ENCODE measurements at places on chromosomes 1 and 21. TPM values are rescaled to one million over a fixed set of nuclear protein-coding genes. Genes with fewer than 3 reads are reported as not detected.

DNA sequence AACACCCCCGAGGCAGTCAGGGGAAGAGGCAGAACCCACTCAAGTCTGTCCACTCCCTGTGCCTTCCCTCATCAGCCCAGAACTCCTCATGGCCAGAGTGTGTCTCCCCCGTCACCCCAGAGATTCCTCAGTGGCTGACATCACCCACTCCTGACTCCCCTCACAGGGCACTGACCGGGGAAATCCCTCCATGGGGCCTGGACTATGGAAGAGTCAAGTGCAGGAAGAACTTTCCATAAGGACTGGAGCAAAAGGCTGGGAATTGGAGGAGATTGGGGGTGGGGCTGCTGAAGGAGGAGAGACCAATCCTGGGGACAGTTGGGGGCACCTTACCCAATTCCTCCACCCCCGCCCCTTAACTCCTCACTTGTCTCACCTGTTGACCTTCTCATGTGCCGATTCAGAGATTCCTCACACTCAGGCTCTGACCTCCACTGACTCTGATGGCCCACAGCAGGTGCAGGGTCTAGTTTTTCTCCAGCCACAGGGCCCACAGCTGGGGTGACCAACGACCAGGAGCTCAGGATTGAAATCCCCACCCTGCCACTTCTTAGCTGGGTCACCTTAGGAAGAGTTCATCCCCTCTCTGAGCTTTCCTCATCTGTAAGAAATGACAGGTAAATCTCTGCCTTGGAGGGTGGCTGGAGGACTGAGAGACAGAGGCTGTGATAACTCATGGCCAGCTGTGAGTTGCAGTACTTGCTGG is 481 bp upstream of the EXTL1 start:
- no peaks in the 10 kb centered on the region for H3K4me1 ChIP-seq
- no peaks in the 10 kb centered on the region for H3K36me3 ChIP-seq
- H3K27ac ChIP-seq, result no peak overlapping the region
- no peak for DNase-seq
- H3K27me3 ChIP-seq, result no peaks in the 10 kb centered on the region

DNA sequence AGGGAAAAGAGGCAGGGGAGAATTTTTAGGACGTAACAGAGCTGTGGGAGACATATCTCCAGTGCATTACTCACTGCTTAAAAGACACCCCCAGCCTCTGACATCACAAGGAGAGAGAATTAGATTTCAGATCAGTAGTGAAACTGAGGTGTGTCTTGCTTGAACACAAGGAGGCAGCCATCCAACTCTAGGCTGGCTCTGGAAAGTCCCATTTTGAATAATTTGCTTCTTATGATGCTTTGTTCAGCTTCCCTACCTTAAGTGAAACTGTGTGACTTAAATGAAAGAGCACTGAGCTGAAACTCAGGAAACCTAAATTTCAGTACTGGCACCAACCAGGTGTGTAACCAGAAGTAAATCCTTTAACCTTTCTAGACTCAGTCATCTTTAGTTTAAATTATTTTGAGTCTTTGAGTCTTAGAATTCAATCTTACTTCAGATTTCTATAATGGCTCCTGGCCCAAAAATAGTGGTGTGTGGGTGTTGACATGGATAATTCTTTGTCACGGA is 251.6 kb upstream of the SGIP1 start:
- no peaks in the 10 kb centered on the region for H3K36me3 ChIP-seq
- H3K27ac ChIP-seq, result no peak overlapping the region
- no peak for DNase-seq
- H3K4me1 ChIP-seq, result peaks cover 20% of the 10 kb centered on the region
- H3K4me3 ChIP-seq, result no peak overlapping the region
- no peaks in the 10 kb centered on the region for H3K27me3 ChIP-seq

Gene REG4
- not detected for total RNA-seq

Gene ADORA1
- 2.9 TPM for total RNA-seq

Gene HSD3B1
- not detected for total RNA-seq

DNA sequence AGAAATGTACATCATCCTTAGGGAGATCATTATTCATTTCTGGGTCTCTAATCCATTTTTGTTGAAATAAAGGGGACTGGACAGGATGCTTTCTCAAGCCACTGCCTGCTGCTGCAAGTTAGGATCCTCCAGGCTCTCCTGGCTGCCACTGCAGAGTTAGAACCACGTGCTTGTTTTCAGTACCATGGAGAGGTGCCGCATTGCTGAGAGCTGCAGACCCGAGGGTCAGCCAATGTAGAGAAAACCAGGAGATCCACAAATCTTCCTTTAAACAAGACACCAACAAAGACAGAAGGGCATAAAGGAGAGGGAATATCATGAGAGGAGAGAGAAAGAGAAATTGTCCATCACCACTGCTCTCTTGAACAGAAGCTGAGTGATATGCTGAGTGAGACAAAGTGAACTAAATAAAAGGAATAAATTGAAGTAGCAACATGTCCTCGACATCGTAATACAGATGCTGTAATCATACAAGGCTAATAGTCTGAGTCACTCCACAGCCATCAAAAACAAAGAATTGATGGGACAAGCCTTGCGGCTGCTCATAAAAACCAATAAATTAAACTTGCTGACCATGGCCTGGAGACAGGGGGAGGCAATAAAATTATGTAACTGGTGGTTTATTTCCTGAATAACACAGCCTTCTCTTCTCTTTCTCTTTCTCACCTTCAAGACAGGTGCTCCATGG is 255.7 kb downstream of the OMA1 start:
- H3K4me3 ChIP-seq, result no peak overlapping the region
- H3K36me3 ChIP-seq, result no peaks in the 10 kb centered on the region
- H3K27ac ChIP-seq, result no peak overlapping the region
- H3K27me3 ChIP-seq, result no peaks in the 10 kb centered on the region
- no peaks in the 10 kb centered on the region for H3K4me1 ChIP-seq

Gene PTCH2
- total RNA-seq, result 0.27 TPM

Measured in thyroid gland (tissue), 4 donors.